ENCODE measurements at places on chromosomes 13 and 19. TPM values are rescaled to one million over a fixed set of nuclear protein-coding genes. Genes with fewer than 3 reads are reported as not detected.

GRK1 gene
- total RNA-seq = not detected

ACP5 gene
- total RNA-seq = 7.6 TPM

ANKRD27 gene
- total RNA-seq = 34.1 TPM

IGFL2 gene
- total RNA-seq = not detected

BEST2 gene
- 0.36 TPM for total RNA-seq

TMEM59L gene
- total RNA-seq = 0.82 TPM

SPRED3 gene
- total RNA-seq = 1.5 TPM

ZSCAN4 gene
- not detected for total RNA-seq

FAAP24 gene
- 1.4 TPM for total RNA-seq

CEACAM4 gene
- total RNA-seq = not detected

SBSN gene
- total RNA-seq = not detected

TMPRSS9 gene
- 0.68 TPM for total RNA-seq

GNG8 gene
- not detected for total RNA-seq

TMC4 gene
- total RNA-seq = not detected

STRN4 gene
- 42.5 TPM for total RNA-seq

ODAD3 gene
- total RNA-seq = not detected

CYP2A6 gene
- total RNA-seq = not detected

WDR88 gene
- total RNA-seq = not detected

ZNF600 gene
- total RNA-seq = 7.1 TPM

ZNF625 gene
- 7.8 TPM for total RNA-seq

C19orf38 gene
- 2.1 TPM for total RNA-seq

RFPL4A gene
- not detected for total RNA-seq

OLFM4 gene
- 0.16 TPM for total RNA-seq

ZNF723 gene
- total RNA-seq = not detected

KCNJ14 gene
- 0.71 TPM for total RNA-seq

NCAN gene
- total RNA-seq = not detected

All from sigmoid colon (tissue), 7 donors.